Neural progenitor cell (in vitro differentiated cells): ENCODE measurements at places on chromosomes 6 and 20. TPM values are rescaled to one million over a fixed set of nuclear protein-coding genes. Genes with fewer than 3 reads are reported as not detected.
A peak's percentile ranks its signal among the peaks of the same experiment; 100 is the strongest.

The ENPP1 gene
- 7.8 and 9.7 TPM in 2 replicates for total RNA-seq

The MAP7 gene
- total RNA-seq, result 8.9 and 9.0 TPM in 2 replicates

The GPX5 gene
- not detected in 2 replicates for total RNA-seq

The LHFPL5 gene
- not detected in 2 replicates for total RNA-seq

The TRIM15 gene
- not detected in 2 replicates for total RNA-seq

The MUC21 gene
- total RNA-seq, result not detected in 2 replicates

- no peak overlapping the region for H3K4me3 ChIP-seq
- H3K4me1 ChIP-seq, result no peaks in the 10 kb centered on the region
- H3K36me3 ChIP-seq, result no peaks in the 10 kb centered on the region
- no peaks in the 10 kb centered on the region for H3K27me3 ChIP-seq
Measured at GRCh38 chr6:23334360-23334759, 765.0 kb downstream of the HDGFL1 start.

DNA sequence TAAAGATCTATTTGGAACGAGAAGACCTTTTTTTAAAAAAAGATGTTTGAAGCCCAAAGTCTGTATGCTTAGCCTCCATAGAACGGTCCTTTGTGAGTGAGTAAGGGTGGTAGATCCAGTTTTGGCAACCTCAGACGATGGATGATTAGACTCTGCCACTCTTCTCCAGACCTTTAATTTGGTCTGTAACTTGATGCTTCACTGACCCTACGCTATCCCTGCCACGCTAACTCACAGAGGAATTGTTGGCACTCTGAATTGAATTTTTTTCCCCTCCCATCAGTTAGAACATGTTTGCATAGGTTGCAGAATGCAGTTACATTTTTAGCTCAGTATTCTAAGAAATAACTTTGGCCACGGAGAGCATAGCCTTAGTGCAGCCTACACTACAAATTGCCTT is 15.8 kb upstream of the DEK start:
- H3K4me3 ChIP-seq, result no peak overlapping the region
- DNase-seq, result peak; percentile 59
- H3K36me3 ChIP-seq, result no peaks in the 10 kb centered on the region
- H3K4me1 ChIP-seq, result peaks cover 16% of the 10 kb centered on the region
- H3K27ac ChIP-seq, result no peak overlapping the region

DNA sequence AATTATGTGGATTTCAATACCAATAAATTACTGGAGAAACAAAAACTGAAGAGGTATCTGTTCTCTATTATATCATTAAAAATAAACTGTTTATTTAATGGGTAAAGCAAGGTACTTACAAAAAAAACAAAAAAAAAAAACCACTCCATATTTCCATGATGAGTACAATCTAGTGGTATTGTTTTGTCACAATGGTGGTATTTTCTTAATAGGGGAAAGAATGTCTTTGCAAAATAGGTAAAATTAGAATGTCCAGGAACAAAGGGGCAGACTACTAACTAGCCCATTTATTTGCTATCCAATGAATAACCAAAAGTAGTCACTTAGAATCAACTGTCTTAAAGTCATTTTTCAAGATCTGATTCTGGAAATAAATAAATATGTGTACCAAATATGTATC is 92.0 kb downstream of the ARHGAP18 start:
- H3K4me1 ChIP-seq, result peaks cover 8% of the 10 kb centered on the region
- DNase-seq, result no peak
- no peaks in the 10 kb centered on the region for H3K27me3 ChIP-seq
- no peaks in the 10 kb centered on the region for H3K36me3 ChIP-seq
- H3K4me3 ChIP-seq, result no peak overlapping the region
- no peak overlapping the region for H3K27ac ChIP-seq

GRCh38 chr6:27081931-27082330 is 165.6 kb upstream of the PRSS16 start:
- H3K36me3 ChIP-seq, result no peaks in the 10 kb centered on the region
- peaks cover 50% of the 10 kb centered on the region for H3K27me3 ChIP-seq
- H3K4me1 ChIP-seq, result no peaks in the 10 kb centered on the region

DNA sequence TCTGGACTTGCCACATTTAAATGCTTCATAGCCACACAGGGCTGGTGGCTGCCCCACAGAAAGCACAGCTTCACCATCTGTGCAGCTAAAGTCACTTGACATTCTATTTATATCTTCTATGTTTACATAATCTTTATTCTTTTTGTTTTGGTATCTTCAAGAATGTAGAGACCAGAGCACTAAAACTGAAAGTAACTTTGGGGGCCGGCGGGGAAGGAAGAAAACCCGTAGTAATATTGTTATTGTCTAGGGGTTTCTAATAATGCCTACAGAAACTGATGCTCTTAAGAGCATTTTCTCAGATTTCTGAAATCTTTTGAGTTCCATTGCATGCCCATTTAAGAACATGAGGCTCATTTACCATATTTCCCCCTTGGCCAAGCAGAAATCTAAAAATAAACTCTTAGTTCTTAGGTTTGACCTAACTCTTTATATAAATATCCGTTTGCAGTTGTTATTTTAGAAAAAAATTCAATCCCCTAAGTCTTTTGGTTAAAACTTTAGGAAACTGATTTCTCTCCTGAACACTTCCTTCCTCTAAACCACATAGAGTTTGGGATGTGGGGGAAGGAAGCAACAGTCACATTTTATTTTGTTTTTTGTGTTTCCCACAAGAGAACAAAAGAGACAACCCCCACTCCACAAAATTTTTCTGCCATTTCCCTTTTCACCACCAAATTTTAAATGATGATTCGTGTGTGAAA is 207.6 kb downstream of the OGFRL1 start:
- no peak overlapping the region for H3K27ac ChIP-seq
- no peak for DNase-seq
- H3K27me3 ChIP-seq, result no peaks in the 10 kb centered on the region
- H3K4me3 ChIP-seq, result no peak overlapping the region

- no peak overlapping the region for H3K27ac ChIP-seq
- no peaks in the 10 kb centered on the region for H3K36me3 ChIP-seq
- H3K27me3 ChIP-seq, result no peaks in the 10 kb centered on the region
- H3K4me3 ChIP-seq, result no peak overlapping the region
- no peak for DNase-seq
- no peaks in the 10 kb centered on the region for H3K4me1 ChIP-seq
Measured at GRCh38 chr6:106528521-106528920, 100.8 kb downstream of the RTN4IP1 start.

GRCh38 chr6:139368661-139369060 is 5.8 kb downstream of the CITED2 start:
- peaks cover 51% of the 10 kb centered on the region for H3K4me1 ChIP-seq
- no peaks in the 10 kb centered on the region for H3K27me3 ChIP-seq
- peak overlapping the region; percentile 96 for H3K4me3 ChIP-seq
- H3K36me3 ChIP-seq, result peaks cover 17% of the 10 kb centered on the region

DNA sequence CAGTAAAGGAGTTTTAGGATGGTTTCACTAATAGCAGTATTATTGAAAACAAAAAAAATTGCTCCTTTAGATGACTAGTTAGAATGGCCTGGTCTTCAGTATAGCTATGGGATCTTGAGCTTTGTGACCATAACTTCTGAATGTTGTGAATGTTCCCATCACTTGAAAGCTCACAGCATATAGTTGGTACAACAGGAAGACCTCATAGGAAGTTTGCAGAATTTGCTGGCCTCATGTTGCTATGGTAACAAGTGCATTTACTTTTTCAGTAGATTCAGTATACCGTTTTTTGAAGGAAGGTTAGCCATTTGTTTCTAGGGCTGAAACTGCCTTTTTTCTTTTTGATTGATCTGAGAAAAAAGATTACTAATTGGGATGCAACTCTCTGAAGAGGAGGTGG is 8.3 kb downstream of the PHF3 start:
- H3K36me3 ChIP-seq, result no peaks in the 10 kb centered on the region
- peaks cover 23% of the 10 kb centered on the region for H3K4me1 ChIP-seq
- no peak overlapping the region for H3K27ac ChIP-seq
- no peak for DNase-seq

GRCh38 chr6:13001927-13002326 is 285.4 kb downstream of the PHACTR1 start:
- H3K4me1 ChIP-seq, result peaks cover 5% of the 10 kb centered on the region
- no peaks in the 10 kb centered on the region for H3K27me3 ChIP-seq
- H3K27ac ChIP-seq, result no peak overlapping the region
- H3K4me3 ChIP-seq, result no peak overlapping the region
- H3K36me3 ChIP-seq, result no peaks in the 10 kb centered on the region

DNA sequence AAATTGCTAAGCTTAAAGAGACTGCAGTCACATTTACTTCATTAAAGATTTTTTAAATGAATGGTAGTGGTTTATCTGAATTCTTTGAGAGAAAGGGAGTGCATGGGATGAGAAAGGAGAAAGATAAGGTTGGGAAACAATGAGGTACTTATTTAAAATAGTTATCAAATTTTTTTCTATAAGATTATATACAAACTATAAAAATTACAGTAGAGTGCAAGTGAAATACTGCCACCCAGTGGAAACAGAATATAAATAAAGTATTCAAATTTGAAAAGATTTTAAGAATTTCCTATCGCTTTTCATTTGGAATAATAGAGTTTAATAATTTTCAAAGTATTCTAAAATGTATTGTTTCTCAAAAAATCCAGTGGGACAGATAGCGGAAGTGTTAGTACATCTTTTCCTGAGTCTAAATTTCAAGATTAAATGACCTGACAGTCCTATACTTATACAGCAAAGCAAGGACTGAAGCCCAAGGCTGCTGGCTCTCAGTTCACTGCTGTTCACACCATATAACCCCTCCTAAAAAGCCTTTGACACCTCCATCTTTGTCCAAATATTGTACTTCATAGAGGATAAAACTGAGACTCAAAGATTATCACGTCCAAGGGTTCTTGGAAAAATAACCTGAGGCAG is 31.1 kb downstream of the EPM2A start:
- peaks cover 15% of the 10 kb centered on the region for H3K4me1 ChIP-seq
- H3K27me3 ChIP-seq, result no peaks in the 10 kb centered on the region
- no peaks in the 10 kb centered on the region for H3K36me3 ChIP-seq
- no peak overlapping the region for H3K27ac ChIP-seq

GRCh38 chr6:157610451-157610999 is 212.5 kb upstream of the SNX9 start:
- no peak for DNase-seq
- peaks cover 20% of the 10 kb centered on the region for H3K4me1 ChIP-seq
- H3K27ac ChIP-seq, result no peak overlapping the region
- no peak overlapping the region for H3K4me3 ChIP-seq
- H3K27me3 ChIP-seq, result no peaks in the 10 kb centered on the region

- H3K4me3 ChIP-seq, result no peak overlapping the region
- no peak for DNase-seq
- no peaks in the 10 kb centered on the region for H3K36me3 ChIP-seq
- no peak overlapping the region for H3K27ac ChIP-seq
Measured at GRCh38 chr20:33656783-33657703, 5.1 kb upstream of the C20orf144 start.

DNA sequence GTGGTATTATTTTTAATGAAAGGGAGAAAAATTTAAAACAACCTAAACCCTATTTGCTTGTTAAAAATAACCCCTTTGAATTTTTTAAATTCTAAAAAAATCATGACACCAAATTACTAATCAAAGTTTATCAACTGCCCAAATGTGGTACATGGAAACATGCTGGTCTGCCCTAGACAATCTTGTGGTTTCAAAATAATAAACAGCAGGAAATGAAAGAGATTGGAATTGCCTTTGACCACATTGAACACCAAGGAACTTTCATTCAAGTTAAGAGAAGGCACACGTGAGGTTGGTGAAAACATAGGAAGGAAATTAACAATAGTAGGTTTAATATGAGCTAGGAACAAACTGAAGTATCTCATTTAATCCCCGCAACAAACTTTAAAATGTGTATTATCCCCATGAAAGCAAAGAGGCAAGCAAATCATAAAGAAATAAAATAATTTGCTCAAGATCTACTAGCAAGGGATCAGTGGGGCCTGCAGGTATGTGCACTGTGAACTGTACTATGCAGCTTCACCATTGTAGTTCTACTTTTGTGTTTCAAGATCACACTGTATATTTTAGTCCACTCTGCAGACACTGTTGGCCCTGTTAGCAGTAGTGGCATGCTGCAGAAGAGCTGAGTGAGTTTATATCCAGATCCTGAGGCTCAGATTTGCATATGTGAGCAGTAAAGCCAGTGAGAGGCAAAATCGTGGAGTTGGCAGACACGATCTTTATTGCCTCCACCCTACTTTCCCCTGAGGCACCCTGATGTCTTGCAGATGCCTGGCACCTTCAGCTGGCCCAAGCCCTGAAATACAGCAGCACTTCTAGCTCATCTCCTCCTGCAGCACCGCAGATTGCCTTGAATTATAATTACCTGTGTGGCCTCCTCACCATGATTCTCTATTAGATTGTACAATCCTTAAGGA is 157.8 kb upstream of the TENT5A start:
- no peak overlapping the region for H3K27ac ChIP-seq
- no peaks in the 10 kb centered on the region for H3K4me1 ChIP-seq
- H3K36me3 ChIP-seq, result no peaks in the 10 kb centered on the region
- H3K4me3 ChIP-seq, result no peak overlapping the region

GRCh38 chr6:11535801-11536230 is 1.7 kb upstream of the TMEM170B start:
- H3K27me3 ChIP-seq, result peaks cover 44% of the 10 kb centered on the region
- H3K4me3 ChIP-seq, result no peak overlapping the region
- H3K4me1 ChIP-seq, result peaks cover 12% of the 10 kb centered on the region
- no peaks in the 10 kb centered on the region for H3K36me3 ChIP-seq
- no peak for DNase-seq
- no peak overlapping the region for H3K27ac ChIP-seq

GRCh38 chr6:100433726-100434435 is 30.8 kb downstream of the SIM1 start:
- DNase-seq, result peak; percentile 68
- H3K4me1 ChIP-seq, result peaks cover 32% of the 10 kb centered on the region
- H3K27me3 ChIP-seq, result no peaks in the 10 kb centered on the region
- no peak overlapping the region for H3K4me3 ChIP-seq

GRCh38 chr20:32893263-32894025 is 34.7 kb downstream of the EFCAB8 start:
- peaks cover 7% of the 10 kb centered on the region for H3K4me1 ChIP-seq
- DNase-seq, result no peak
- no peak overlapping the region for H3K4me3 ChIP-seq
- no peaks in the 10 kb centered on the region for H3K27me3 ChIP-seq

DNA sequence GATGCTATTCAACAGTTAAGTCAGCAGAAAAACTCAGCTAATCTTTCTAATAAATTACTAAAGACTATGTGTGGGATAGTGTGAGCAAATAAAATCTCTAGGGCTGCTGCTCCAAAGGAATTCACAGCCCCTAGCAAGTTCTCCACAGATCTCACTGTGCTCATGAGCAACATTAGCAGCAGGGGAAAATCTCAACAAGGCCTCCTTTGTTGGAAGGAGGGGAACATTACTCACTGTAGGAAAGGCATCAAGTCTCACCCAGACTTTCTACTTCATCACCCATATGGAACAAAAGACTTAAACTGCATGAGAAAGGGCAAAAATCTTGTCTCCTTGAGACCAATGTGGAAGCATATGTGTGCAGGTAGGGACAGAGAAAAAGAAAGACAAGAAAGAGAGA is 726.4 kb upstream of the SLC35B3 start:
- H3K4me1 ChIP-seq, result no peaks in the 10 kb centered on the region
- H3K27me3 ChIP-seq, result no peaks in the 10 kb centered on the region
- H3K27ac ChIP-seq, result no peak overlapping the region
- H3K36me3 ChIP-seq, result no peaks in the 10 kb centered on the region
- H3K4me3 ChIP-seq, result no peak overlapping the region

- peak; percentile 77 for DNase-seq
- H3K27ac ChIP-seq, result no peak overlapping the region
- peaks cover 9% of the 10 kb centered on the region for H3K4me1 ChIP-seq
- H3K4me3 ChIP-seq, result no peak overlapping the region
Measured at GRCh38 chr6:52407467-52407866, 12.7 kb upstream of the EFHC1 start.

GRCh38 chr20:38152175-38152620 is 12.9 kb downstream of the TGM2 start:
- H3K36me3 ChIP-seq, result no peaks in the 10 kb centered on the region
- no peak for DNase-seq
- H3K27me3 ChIP-seq, result no peaks in the 10 kb centered on the region
- H3K27ac ChIP-seq, result no peak overlapping the region
- H3K4me1 ChIP-seq, result peaks cover 8% of the 10 kb centered on the region
